ENCODE measurements at places on chromosomes 7 and 10.
A peak's percentile ranks its signal among the peaks of the same experiment; 100 is the strongest.

DNA sequence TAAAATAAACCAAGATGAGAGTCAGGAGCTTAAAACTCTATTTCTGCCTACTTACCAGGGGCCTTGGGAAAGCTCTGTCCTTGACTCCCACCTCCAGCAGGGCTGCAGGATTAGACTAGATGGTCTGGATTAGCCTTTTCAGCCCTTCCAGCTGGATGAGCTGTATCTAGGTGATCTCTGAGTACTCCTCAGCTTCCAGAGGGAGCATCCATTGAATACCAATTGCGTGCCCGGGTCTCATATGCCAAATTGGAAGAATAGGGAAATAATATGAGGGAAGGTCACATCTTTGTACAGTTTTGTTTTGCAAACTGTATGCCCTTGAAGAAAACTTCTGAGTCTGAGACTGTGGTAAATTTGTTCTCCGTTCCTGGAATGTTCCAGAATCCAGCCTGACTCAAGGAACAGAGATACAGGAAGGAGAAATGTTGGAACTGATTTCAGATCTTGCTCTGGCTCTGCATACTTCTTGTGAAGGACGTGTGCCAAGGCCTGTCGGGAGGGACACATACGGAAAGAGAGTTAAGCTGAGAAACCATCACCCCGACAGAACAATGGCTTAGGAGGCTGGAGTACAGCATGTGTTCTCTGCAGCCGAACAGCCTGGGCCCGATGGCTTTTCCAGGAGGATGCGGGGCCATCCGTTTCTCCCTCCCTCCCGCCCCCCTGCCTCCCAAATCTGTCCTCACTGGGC lies 44.9 kb downstream of the MINDY4 start:
- DNase-seq: no peak

DNA sequence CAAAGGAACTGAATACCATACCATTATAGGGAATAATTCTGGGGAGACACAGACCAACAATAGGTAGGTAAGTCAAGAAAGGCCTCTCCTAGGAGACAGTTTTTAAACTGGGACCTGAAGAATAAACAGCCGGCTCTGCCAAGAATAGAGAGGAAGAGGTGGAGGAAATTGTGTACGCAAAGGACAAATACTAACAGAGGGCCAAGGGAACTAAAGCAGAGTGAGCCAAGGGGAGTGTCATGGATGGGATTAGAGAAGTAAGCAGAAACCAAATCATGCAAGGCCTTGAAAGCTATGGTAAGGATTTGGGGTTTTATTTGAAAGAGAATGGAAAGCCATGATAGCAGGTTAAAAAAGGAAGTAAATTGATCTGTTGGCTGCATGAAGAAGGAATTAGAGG lies 18.1 kb upstream of the ITGB8 start:
- peak; percentile 7 for DNase-seq

DNA sequence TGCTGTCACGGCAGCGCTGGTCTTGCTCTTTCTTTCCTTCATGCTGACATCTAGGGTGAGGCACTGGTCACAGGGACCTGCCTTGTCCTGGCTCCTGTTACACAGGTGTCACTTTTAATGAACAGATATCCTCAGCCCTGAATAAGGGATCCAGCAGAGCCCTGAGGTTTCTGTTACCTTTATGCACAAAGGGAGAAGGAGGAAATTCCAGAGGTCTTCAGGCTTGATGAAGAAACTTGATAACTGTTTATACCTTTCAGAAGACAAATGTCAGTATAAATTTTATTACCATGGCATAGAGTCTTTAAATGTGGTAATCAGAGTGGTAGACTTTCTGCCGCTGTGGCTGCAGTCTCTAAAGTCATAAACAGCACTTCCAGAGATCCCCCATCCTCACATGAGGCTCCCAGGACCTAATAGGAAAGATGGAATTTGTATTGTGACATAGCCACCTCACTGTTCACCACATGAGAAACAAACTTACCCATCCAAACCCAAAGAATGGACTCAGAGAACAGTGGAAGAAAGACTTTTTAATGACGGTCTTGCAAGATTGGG lies 2.7 kb downstream of the LRRC27 start:
- no peak for DNase-seq

DNA sequence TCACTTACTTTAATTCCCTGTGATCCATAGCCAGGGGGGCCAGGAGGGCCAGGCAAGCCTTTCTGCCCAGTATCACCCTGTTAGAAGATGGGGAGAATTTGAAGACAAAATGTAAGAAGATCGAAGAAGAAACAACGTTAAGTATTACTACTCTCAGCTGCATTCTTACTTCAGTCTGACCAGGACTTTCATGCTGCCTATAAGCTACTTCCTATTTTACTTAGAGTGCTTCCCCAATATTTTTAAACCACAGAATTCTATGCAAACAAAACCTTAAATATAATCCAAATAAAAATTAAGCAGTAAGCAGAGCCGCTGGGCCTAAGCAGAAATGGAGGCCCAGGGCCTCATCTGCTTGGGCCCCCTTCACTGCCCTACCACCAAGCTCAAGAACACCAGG lies 117.8 kb downstream of the COL28A1 start:
- DNase-seq: peak; percentile 25

- peak; percentile 35 for DNase-seq
Measured at GRCh38 chr7:26978146-26978545, 113.8 kb upstream of the SKAP2 start.

GRCh38 chr10:125023862-125024496 lies 82.1 kb downstream of the ZRANB1 start:
- DNase-seq: no peak

DNA sequence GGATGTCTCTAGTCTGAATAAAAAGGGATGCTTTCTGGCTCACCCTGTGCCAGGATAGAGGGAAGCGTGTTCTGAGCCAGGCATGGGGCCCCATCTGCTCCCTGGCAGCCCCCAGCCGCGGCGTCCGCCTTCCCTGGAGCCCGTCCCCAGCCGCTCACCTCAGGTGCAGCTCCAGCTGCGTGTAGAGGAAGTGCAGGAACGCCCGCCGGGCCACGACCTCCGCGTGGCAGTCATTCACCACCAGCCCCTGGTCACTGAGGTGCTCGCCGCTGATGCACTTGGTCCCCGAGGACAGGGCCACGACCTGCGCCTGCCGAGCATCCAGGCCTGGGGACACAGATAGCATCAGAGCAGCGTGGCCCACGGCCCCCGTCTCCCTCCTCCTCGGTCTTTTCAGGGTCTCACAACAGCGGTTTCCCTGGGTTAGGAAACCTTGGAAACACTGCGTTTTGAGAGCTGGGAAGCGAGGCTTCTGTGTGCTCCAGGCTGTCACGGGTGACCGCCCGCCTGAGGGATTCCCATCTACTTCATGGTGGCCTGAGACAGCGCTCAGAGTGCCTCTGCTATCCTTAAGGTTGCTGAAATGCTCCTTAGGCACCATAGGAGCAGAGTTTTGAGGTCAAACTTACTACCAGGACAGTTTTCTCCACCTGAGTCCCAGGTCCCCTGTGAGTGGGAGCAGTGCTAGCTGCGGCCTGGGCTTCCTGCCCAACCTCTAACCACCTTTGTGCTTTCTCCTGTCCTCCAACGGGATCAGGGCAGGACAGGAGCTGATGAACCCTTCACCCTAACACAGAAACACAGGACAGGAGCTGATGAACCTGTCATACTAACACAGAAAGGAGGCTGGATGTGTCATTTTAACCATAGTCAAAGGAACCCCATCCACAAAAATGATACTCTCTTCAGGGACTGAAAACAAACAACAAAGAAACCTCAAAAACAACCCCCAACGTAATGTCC lies 186.1 kb downstream of the WDR37 start:
- no peak for DNase-seq

DNA sequence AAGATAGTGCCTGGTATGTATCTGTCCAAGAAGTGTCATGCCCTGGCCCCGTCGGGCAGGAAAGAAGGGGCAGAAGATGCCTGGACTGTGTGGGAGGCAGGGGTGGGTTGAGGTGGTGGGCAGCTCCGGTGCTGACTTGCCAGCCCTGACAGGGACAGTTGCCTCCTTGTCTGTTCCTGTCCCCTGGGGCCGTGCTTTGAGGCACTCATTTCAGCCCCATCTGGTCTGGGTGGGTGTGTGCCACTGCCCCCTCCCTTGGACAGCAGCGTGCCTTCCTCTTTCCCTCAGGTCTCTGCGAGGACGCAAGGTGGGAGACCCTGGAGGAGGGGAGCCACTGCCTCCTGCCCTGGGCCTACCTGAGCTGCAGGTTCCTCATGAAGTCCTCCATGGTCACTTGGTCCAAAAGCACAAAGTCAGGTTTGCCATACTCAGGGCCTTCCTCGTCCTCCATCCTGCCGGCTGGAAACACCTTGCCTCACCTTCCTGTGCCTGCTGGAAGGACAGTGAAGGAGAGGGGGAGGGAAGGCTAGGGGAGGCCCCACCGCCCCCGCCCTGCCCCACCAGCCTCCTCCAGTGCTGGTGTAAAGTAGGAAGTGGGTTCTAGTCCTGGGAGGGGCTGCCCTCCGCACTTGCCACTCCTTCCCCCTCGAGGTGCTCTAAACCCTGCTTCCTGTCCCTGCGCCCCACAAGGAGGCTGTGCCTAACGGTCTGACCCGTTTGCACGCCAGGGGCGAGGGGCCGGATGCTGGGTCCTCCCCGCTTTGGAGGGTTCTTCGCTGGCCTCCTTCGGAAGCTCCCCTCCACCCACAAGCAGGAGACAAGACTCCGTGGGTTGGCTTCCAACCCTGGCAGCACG lies at the start of gene MYO1G:
Gene MYO1G (minus strand): TSS at position 505 of the 856 bp plus-strand sequence. CDS start 54 bp downstream, at position 451.
- DNase-seq: peak; percentile 85

DNA sequence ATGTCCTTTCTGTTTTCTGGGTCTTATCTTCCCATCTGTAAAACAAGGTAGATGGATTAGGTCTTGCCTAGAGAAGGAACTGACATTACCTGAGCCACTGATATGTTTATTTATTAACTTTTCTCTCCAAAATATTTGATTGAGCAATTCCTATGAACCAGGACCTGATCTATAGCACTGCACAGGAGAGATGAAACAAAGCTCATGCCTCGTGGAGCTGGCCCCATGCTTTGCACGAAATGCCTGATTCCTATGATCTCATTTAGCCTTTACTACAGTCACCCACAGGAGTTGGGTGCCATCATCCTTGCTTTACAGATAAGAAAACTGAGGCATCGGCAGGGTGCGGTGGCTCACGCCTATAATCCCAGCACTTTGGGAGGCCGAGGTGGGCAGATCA lies 48.2 kb upstream of the ZMIZ1 start:
- DNase-seq: no peak
